ENCODE measurements at places on chromosomes 3 and 15.

DNA sequence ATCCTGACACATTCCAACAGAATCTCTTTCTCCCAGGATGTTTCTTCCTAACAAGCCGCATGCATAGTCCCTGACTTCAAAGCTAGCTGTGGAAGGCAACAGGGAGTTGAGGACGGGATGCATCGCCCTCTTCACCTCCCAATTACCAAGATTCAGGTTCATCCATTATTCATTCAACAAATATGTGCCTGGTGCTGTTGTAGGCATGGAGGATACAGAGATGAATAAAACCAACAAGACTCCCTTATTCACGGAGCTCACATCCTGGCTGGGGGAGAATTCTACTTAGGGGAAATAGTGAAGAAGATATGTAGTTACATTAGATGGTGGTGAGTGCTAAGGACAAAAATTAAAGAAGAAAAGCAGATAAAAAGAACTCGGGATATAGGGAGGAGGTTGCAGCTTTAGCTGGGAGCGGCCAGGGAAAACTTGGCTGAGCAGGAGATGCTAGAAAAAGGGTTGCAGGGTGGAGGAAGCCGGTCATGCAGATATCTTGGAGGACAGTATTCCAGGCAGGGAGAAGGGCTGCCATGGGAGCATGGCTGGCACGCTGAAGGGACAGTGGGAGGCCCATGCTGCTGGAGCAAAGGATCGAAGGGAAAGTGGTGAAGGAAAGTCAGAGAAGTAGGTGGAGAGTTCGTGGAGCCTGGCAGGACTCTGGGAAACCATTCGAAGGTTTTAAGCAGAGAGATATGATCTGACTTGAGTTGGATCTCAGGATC lies 5.0 kb downstream of the ITGB5 start:
- DNase-seq, result no peak

GRCh38 chr3:62679988-62680387 lies 195.2 kb downstream of the CADPS start:
- no peak for DNase-seq

DNA sequence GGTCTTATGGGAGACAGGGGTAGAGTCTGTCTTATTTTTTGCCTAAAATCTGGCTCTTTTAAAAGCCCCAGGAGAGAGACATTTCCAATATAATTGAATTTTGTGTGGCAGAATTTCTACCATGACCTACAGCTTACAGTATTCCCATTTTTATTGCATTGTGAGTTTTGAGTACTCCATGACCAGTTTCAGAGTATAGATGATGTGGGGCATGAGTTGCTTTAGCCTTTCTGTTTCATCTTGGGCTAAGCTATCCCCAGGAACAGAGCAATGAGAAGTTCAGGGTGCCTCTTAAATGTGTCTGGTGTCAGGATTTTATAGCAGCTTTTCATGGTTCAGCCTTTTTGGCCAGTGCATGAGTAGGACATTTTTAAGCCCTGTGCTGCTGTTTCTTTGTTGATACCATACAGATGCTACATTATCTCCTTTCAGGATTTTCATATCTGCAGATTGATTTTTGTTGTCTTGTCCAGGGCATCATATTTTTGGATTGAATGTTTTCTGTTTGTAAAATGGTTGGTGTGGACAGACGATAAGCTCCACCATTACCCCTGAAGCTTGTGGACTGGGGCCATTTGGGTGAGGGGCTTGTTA lies 3.5 kb downstream of the ABHD2 start:
- no peak for DNase-seq

DNA sequence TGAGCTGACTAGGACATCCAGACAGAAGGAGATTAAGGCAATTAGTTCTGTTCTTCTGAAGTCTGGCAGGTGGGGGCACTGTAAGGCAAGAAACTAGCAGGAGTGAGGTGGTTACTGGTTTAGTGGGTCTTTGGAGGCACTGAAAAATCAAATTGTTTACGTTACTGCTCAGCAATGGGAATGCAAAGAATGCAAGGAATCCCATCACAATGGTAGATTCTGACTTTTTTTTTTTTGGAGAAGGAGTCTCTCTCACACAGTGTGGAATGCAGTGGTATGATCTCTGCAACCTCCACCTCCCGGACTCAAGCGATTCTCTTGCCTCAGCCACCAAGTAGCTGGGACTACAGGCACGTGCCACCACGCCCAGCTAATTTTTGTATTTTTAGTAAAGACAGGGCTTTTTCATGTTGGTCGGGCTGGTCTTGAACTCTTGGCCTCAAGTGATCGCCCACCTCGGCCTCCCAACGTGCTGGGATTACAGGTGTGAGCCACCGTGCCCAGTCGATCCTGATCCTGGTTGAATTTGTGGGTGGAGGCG lies 16.4 kb downstream of the FAM107A start:
- DNase-seq, result no peak

GRCh38 chr3:42519568-42519962 lies 17.1 kb downstream of the VIPR1 start:
- DNase-seq, result no peak

DNA sequence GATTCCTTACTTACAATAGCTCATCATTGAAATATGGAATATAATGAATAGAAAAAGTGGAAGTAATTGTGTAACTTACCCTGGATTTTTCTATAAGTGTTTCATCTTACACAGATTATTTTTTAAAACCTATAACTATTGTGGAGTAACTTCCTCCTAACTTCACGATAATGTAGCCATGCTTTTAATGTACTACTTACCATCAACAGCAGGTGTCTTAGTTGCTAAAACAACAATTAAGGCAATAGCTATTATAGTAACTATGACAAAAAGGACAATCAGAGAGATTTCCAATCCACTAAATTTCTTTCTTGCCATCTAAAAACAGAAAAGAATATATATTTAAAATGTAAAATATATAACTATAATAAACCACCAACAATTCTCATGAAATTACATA lies 2.6 kb downstream of the SI start:
- DNase-seq, result no peak

All from T-cell (primary cell).